Heart right ventricle (tissue), 16 donors: ENCODE measurements at places on chromosomes 1 and 21.

DNA sequence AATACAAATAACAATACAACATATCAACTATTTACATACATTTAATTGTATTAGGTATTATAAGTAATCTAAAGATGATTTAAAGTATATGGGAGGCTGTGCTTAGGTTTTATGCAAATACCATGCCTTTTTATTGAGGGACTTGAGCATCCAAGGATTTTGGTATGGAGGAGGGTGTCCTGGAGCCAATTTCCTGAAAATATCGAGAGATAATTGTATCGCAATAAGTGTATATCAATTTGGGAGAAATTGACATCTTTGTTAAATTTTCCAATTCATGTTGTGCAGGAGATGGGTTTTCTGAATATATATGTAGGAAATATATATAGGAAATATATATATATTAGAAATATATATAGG, 63.5 kb downstream of the ATP1A1 start:
- no peaks in the 10 kb centered on the region for H3K4me1 ChIP-seq
- H3K4me3 ChIP-seq = no peak overlapping the region
- no peaks in the 10 kb centered on the region for H3K36me3 ChIP-seq

DNA sequence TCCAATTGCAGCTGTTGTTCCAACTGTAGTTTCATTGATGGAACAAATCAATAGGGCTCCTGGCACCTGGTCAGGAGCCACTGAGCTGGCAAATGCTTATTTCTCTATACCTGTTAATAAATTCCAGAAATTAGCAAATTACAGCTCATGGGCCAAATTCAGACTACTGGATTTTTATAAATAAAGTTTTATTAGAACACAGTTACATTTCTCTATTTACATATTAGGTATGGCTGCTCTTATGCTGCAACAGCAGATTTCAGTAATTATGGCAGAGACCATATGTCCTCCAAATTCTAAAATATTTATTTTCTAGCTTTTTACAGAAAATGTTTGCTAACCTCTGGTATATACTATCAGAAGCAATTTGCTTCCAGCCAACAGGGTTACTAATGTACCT, 47.8 kb downstream of the DUSP10 start:
- no peaks in the 10 kb centered on the region for H3K27me3 ChIP-seq
- no peaks in the 10 kb centered on the region for H3K36me3 ChIP-seq
- H3K4me3 ChIP-seq = no peak overlapping the region

DNA sequence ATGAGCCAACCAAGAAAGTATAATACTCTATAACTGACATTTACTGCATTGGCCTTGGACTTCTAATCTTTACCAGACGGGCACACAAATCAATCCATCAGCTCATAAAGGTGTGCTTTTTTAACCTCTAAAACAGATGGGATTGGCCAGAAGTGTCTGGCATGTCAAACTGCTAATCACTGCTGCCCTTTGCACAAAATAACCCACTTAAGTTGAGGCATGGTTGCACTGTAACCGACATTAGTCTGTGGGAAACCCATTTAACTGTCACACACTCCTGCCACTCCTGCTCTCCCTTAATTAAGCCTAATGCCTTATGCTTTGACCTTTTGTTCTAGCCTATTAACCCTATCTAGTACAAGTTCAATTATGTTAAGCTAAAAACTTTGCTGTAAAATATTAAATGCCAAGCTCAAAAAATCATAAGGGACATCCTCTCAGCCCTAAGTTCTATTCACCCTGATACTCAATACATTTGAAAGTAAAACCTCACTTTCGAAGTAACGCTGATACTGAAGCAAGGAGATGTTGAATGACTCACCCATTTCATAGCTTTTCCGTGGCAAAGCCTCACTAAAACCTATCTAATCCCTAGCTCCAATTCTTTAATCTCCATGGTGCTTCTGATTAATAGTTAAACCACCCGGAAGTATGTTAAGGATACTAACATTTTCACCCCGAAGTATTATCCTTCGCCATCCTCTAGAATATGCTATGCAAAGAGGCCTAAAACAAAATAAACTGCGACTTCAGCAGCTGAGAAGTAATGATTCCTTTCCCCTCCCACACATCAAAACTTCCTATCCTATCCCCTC, 12.9 kb downstream of the NRIP1 start:
- H3K27me3 ChIP-seq = no peaks in the 10 kb centered on the region
- H3K4me3 ChIP-seq = no peak overlapping the region
- H3K4me1 ChIP-seq = peaks cover 79% of the 10 kb centered on the region
- no peaks in the 10 kb centered on the region for H3K36me3 ChIP-seq
- peak overlapping the region; percentile 8 for H3K27ac ChIP-seq

DNA sequence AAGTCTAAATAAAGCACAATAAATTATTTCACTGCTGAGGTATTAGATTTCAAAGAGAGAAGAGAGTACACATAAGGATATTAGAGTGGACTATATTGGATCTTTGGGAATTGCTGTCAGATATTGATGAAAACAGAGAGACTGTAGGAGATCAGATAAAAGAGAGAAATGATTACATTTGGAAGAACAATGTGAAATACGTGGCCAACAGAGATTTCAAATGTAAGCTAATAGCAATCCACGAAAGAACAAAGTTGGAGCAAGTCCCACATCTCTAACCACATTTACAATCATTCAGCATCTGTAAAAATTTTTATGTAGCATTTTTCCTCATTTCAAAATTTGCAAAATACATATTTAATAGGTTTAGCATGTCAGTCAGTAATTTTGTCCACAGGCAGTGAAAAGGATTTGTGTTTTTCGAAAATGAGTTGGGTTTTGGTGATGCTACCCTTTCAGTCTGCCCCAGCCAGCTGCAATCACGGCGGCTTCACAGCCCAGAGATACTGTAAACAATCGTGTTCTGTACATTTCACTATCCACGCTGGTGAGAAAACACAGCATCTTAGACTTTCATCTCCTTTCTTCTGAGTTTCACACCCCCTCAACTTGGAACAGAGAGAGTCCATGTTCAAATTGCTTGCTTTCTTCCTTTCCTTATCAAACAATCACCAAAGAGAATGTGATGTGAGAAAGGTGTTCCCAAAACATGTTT, 209.1 kb upstream of the LYPLAL1 start:
- H3K27me3 ChIP-seq = no peaks in the 10 kb centered on the region
- no peak overlapping the region for H3K27ac ChIP-seq
- DNase-seq = no peak
- no peaks in the 10 kb centered on the region for H3K4me1 ChIP-seq
- no peaks in the 10 kb centered on the region for H3K36me3 ChIP-seq
- H3K4me3 ChIP-seq = no peak overlapping the region

- H3K4me1 ChIP-seq = no peaks in the 10 kb centered on the region
- no peak overlapping the region for H3K4me3 ChIP-seq
- H3K27me3 ChIP-seq = no peaks in the 10 kb centered on the region
Measured at GRCh38 chr1:44371206-44371605, 16.1 kb upstream of the ERI3 start.

GRCh38 chr1:33876970-33877650, 13.2 kb downstream of the HMGB4 start:
- H3K4me1 ChIP-seq = peaks cover 7% of the 10 kb centered on the region
- no peaks in the 10 kb centered on the region for H3K36me3 ChIP-seq

- no peaks in the 10 kb centered on the region for H3K36me3 ChIP-seq
- peaks cover 9% of the 10 kb centered on the region for H3K4me1 ChIP-seq
- no peaks in the 10 kb centered on the region for H3K27me3 ChIP-seq
- no peak for DNase-seq
Measured at GRCh38 chr1:53142226-53142853, at the start of gene SLC1A7. Gene SLC1A7 (minus strand): TSS chr1:53142638. CDS start chr1:53142449, 189 bp downstream.

DNA sequence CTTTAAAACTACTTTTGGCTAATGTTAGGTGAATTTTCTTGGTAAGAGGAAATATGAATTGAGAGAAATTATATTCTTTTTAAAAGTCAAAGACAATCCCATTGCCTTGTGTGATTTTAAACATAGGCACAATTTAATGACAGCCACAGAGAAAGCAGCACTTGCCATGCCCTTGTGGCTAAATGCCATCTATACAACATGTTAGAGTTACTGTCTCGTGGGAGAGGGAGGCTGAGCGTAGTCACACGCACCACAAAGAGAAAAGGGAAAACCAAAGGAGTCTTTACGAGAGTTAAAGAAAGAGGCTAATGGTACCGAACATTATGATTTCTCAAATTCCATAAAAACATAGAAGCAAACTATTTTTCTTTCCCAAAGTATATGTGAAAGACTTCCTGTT, 537.9 kb downstream of the PTPRC start:
- no peak for DNase-seq
- no peaks in the 10 kb centered on the region for H3K4me1 ChIP-seq
- H3K36me3 ChIP-seq = no peaks in the 10 kb centered on the region

- H3K27ac ChIP-seq = no peak overlapping the region
- H3K36me3 ChIP-seq = no peaks in the 10 kb centered on the region
- DNase-seq = no peak
- H3K4me3 ChIP-seq = no peak overlapping the region
- no peaks in the 10 kb centered on the region for H3K4me1 ChIP-seq
Measured at GRCh38 chr1:94579876-94580294, 38.3 kb upstream of the F3 start.

- no peak for DNase-seq
- no peaks in the 10 kb centered on the region for H3K36me3 ChIP-seq
- H3K4me1 ChIP-seq = no peaks in the 10 kb centered on the region
- no peak overlapping the region for H3K4me3 ChIP-seq
Measured at GRCh38 chr21:33189824-33190223, 39.9 kb upstream of the IFNAR2 start.

DNA sequence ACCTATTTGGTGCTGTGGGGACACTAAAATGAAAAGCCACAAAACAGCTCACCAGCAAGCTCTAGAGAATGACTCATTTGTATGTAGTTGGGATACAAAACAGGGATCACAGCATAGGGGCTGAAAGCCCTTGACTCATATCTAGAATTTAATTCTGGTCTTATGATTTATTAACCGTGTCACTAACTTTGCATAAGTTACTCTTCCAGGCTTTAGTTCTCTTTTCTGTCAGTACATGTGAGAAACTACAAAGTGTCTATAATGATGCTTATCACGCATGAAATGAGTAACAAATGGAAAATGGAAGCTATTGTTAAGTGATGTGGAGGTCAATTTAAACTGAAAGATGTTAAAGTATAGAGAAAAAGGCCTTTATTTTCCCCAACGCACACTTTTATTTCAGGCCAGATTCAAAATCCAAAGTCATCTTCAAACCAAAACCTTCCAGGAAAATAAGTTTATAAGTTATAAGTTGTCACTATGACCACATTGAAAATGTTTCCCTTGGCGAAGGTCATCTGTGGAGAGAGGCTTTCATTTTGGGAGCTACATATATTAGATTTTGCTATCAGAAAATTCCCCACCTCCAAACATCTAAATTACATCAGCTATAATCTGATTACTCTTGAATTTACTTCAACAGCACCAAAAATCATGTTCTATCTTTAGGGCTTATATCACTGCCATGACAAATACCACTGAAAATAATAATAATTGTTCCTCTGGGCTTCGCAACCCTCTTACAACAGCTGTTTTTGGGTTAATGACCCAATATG, 430.5 kb downstream of the MRPL39 start:
- DNase-seq = no peak
- no peak overlapping the region for H3K27ac ChIP-seq
- H3K4me1 ChIP-seq = no peaks in the 10 kb centered on the region
- H3K4me3 ChIP-seq = no peak overlapping the region
- H3K36me3 ChIP-seq = no peaks in the 10 kb centered on the region
- no peaks in the 10 kb centered on the region for H3K27me3 ChIP-seq

GRCh38 chr1:58982259-58982998, 198.6 kb upstream of the JUN start:
- no peaks in the 10 kb centered on the region for H3K36me3 ChIP-seq
- H3K27ac ChIP-seq = peak overlapping the region; percentile 68
- H3K4me3 ChIP-seq = no peak overlapping the region
- DNase-seq = peak; percentile 40
- H3K27me3 ChIP-seq = no peaks in the 10 kb centered on the region

- H3K36me3 ChIP-seq = no peaks in the 10 kb centered on the region
- no peak for DNase-seq
- no peaks in the 10 kb centered on the region for H3K27me3 ChIP-seq
- no peak overlapping the region for H3K27ac ChIP-seq
Measured at GRCh38 chr21:38859852-38860251, 54.1 kb downstream of the ETS2 start.

GRCh38 chr1:244319283-244320132, 132.2 kb downstream of the ADSS2 start:
- no peaks in the 10 kb centered on the region for H3K27me3 ChIP-seq
- no peak overlapping the region for H3K4me3 ChIP-seq
- DNase-seq = no peak

GRCh38 chr1:92259350-92259749, 39.4 kb downstream of the GLMN start:
- H3K4me3 ChIP-seq = no peak overlapping the region
- H3K4me1 ChIP-seq = no peaks in the 10 kb centered on the region
- no peak overlapping the region for H3K27ac ChIP-seq
- H3K27me3 ChIP-seq = no peaks in the 10 kb centered on the region

- DNase-seq = peak; percentile 61
- no peak overlapping the region for H3K27ac ChIP-seq
- H3K36me3 ChIP-seq = no peaks in the 10 kb centered on the region
- no peaks in the 10 kb centered on the region for H3K27me3 ChIP-seq
- no peak overlapping the region for H3K4me3 ChIP-seq
Measured at GRCh38 chr1:175887981-175888428, 144.6 kb upstream of the TNR start.

DNA sequence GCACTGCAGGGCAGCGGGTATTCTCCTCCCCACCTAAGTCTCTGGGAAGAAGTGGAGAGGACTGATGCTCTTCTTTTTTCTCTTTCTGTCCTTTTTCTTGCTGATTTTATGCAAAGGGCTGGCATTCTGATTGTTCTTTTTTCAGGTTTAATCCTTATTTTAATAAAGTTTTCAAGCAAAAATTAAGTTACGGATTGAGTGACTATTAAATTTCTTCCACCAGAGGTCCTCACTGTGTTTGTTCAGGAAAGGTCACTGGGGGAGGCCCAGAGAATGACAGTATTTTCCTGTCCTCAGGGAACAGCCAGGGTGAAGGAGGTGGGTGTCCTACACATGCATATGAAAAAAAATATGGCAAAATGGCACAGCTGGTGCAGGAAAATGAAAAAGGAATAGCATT, 4.4 kb upstream of the ELF3 start:
- H3K4me1 ChIP-seq = peaks cover 17% of the 10 kb centered on the region
- H3K4me3 ChIP-seq = no peak overlapping the region
- DNase-seq = no peak
- H3K36me3 ChIP-seq = peaks cover 60% of the 10 kb centered on the region

GRCh38 chr1:161096530-161096929, 1.6 kb upstream of the KLHDC9 start:
- DNase-seq = peak; percentile 43
- H3K27me3 ChIP-seq = no peaks in the 10 kb centered on the region
- H3K4me1 ChIP-seq = peaks cover 23% of the 10 kb centered on the region
